ENCODE measurements at places on chromosomes 1 and 21.

- peak; percentile 47 for DNase-seq
These were observed 69.6 kb downstream of the SDCCAG8 start for GRCh38 chr1:243325305-243325890.

GRCh38 chr1:8823295-8823664 lies 5.8 kb upstream of the RERE start:
- no peak for DNase-seq

GRCh38 chr1:223129229-223129901 lies 13.7 kb downstream of the TLR5 start:
- no peak for DNase-seq

DNA sequence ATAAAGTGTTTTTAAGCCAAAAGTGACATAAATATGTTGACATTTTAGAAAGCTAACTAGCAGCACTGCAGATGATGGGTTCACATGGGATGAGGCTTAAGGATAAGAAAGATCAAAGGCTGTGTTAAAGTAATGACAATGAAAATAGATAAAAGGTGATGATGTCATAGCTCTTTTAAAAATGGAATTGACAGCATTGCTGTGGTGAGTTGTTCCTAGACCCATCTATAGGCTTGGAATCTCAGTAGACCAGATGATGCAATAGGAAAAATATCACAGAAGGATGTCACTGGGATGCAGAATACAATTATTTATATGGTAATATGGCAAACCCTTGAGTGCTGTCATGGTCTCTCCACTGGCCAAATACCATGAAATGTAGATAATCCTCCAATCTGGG lies 286.0 kb downstream of the PLA2G4A start:
- no peak for DNase-seq

DNA sequence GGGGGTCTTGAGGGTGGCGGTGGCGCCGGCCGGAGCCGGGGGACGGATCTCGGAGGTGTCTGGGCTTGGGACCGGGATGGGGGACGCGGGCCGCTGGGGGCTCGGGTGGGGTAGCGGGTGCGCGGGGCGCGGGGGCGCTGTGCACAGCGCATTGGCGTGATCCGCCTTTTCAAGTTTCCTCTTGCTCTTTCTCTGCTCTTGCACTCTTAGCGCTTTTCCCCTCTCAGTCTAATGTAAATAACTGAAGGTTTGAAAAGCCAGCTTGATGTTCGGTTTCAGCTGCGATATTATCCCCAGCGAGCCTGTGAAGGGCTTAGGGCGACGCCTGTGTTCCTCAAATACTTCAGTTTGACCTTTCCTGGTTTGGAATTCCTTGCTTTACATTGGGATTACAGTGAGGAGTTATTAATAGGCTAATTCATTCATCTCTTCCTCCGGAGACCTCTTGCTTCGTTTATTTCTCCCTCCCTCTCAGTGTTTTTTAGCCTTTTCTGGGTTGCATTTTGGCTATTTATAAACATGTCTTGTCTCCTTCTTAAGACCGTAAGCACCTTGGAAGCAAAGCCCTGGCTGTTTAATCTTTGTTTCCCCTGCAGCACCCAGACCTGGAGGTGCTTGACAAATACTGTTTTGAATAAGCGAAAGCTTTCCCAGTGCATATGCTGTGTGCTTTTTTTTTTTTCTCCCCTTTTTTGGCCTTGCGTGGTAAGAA lies 693 bp downstream of the RAB4A start:
- DNase-seq = peak; percentile 12

DNA sequence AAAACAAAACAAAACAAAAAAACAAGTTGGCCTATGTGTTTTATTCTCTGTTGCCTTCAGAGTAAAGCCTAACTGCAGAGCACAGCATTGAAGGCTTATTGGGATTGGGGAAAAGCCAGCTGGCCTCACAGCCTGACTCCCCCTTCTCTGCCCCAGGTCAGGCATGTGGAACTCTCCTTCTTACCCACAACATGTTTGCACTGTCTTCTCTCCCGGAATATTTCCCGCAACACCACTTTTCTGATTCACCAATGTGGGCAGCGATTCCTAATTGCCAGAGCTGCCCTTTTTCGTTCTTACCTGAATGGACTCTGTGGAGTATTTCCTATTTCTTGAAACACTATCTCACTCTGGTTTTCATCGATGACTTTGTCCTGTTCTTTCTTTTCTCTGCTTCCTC lies 2.8 kb upstream of the TARBP1 start:
- DNase-seq = no peak
